ENCODE measurements at places on chromosomes 1 and 21.

DNA sequence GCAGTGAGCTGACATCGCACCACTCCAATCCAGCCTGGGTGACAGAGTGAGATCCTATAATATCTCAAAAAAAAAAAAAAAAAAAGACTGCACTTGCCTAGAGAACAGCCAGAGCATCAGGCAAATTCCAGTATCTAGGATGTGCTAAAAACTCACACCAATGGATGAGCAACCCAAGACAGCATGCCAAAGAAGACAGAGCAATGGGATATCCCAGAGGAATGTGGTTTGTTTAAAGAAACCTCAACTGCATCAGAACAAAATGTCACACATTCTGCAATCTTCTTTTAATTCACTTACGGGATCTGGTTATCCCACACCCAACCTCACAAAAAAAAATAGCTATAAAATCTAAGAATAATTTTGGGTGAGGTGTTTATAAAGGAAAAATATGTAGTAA lies 7.3 kb downstream of the KCNH1 start:
- no peak for DNase-seq

GRCh38 chr1:181592255-181592859 lies 109.0 kb downstream of the CACNA1E start:
- DNase-seq: no peak

DNA sequence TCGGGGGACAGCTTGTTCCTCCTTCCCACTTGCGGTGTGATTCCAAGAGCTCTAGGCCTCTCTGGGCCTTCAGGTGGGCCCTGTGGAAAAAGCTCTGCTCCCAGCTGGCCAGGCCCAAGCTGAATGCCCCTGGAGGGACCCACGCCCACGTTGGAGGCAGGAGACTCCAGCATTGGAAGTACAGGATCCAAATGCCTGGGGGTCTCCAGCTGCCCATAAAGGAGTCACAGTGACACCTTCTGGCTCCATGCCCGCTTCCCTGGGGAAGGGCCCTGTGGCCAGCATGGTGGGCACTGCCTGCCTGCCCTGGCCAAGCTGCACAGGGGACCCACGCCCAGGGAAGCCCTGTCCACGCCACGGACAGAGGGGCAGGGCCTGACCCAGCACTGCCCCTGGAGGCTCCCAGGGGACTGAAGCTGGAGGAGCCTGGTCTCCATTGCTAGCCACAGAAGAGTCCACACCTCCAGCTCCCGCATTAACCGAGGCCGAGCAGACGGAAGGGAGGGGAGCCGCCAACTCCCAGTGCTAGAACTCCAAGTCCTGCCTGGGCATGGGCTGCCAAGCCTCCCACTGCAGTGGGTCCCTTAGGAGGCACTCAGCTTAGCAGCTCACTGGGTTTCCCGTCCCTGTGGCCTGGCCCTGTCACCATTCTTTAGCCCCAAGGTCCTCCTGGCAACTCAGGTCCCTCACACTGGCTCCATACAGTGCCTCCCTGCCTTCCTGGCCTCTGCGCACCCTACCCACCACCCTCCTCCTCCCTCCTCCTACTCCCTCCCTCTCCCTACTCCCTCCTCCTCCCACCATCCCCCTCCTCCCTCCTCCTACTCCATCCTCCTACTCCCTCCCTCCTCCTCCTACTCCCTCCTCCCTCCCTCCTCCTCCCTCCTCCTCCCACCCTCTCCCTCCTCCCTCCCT lies 41.9 kb downstream of the WNT9A start:
- DNase-seq: no peak

GRCh38 chr1:89472253-89472652 lies 52.4 kb upstream of the LRRC8B start:
- no peak for DNase-seq

GRCh38 chr1:88730132-88730675 lies 46.1 kb downstream of the PKN2 start:
- DNase-seq: no peak

- DNase-seq: no peak
Observed at GRCh38 chr1:227043755-227044154, 103.7 kb downstream of the COQ8A start.

DNA sequence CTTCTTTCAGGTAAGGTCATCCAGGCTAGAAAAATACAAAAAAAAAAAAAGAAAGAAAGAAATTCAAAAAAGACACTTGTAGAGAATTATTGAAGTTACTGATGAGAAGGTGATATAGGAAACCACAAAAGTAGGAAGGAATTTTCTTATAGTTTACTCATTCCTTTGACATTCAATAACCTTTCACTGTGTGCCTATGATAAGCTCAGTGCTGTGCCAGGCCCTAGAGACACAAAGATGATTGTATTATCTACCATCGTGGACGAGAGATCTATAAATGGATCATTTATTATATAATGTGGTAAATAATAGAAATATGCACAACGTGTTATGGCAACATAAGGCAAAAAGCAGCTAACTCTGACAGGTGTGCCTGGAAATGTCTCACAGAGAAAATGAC lies 109.6 kb upstream of the NGF start:
- DNase-seq: no peak

DNA sequence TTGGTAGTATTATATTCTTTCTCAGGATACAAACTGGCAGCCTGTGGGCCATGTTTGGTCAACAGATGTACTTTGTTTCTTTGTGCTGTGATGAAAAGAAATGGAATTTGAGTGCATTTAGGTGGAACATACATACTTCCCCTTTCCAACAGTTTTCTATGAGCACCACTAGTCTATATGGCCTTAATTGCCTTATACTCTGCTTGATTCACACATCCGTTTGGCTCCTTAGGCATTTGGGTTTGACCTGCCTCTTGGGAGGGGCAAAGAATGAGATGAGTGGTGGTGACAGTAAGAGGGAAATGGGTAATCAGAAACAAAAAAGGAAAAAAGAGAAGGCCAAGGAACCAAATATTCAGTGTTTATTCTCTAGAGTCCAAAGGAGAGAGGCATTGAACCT lies 17.0 kb downstream of the CFAP126 start:
- DNase-seq: no peak

DNA sequence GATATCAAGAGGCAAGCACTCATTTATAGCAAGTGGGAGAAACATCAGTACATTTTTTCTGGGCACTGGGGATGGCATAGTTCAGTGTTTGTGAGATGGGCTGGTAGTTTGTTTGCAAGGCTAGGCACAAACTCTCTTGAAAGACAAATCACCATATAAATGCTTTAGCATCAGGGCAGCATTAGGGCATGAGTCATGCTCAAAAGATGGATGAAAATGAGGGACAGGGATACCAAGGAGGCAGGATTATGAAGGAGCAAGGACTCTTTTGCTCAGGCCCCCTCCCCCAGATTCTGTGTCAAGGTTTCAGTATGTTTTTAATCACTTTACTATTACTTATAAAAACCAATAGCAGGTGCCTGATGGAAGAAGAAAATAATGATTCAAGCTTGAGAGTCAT lies 43.9 kb upstream of the CAMK1G start:
- no peak for DNase-seq

DNA sequence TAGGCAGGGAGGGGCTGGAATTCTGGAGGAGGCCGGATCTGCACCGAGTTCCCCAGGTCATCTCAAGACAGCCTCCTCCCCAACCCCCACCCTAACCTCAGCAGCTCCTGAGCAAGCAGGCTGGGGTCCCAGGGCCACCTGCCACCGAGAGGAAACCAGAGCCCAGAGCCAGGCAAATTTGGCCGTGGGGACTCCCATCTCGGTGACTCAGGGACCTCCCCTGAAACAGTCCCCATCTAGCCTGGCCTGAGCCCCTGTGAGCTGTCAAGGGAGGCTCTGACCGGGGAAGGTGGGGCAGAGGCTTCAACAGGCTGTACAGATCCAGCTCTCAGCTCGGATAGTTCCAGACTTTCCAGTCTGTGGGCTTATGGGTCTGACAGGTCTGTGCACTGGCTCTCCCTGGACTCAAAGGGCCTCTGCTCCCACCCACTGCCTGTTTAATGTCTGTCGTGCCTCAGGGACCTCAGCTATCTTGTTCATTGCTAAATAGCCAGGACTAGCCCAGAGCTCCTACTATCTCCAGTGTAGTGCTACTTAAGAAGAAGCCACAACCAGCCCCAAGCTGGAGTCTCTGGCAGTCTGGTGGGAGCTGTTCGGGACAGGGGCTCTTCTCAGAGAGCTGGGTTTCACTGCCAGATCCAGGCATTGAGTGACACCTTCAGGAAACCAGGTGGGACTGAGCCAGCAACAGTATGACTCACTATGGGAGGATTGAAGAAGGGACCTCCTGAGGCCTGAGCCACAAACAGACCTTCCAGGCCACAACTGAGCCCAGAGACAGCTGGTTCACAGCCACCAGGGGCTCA lies 25.6 kb downstream of the MATN1 start:
- no peak for DNase-seq

GRCh38 chr1:75579046-75579445 lies 31.9 kb downstream of the SLC44A5 start:
- no peak for DNase-seq

DNA sequence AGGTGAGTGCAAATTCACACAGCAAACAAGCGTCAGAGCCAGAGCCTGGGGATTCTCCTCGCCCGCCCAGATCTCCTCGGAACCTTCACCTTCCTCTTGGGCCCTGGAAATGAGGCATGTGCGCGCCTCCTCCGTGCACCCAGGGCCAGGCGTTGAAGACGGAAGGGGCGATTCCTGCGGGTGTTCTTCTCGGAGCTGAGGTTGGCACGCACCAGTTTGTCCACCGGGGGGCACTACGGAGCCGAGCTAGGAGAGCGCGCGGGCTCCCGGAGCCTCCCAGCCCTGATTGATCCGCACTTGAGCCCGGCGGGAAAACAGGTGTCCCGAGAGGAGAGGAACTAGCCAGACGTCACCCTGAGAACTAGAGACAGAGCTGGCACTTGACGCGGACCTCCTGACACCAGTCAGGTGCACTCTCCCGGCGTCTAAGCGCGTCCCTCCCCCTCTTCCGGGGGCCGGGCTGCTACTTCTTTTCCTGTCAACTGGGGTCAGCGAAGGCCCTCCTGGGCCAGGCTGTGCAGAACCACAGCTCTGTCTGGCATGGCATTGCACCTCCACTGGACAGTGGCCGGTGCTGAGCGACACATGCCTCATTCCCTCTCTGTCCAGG lies 18.3 kb upstream of the SERINC2 start:
- no peak for DNase-seq

DNA sequence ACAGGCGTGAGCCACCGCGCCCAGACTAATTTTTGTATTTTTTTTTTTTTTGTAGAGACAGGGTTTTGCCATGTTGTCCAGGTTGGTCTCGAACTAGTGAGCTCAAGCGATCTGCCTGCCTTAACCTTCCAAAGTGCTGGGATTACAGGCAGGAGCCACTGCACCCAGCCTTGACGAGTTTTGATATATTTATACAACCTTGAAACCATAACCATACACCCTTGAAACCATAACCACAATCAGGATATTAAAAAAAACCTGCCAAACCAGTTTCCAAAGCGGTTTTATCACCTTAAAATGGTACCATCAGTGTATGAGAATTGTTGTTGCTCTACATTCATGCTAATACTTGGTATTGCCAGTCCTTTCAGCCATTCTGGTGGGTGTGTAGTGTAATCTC lies 3.7 kb upstream of the PHACTR4 start:
- no peak for DNase-seq
